ENCODE measurements at places on chromosomes 12 and 14.

DNA sequence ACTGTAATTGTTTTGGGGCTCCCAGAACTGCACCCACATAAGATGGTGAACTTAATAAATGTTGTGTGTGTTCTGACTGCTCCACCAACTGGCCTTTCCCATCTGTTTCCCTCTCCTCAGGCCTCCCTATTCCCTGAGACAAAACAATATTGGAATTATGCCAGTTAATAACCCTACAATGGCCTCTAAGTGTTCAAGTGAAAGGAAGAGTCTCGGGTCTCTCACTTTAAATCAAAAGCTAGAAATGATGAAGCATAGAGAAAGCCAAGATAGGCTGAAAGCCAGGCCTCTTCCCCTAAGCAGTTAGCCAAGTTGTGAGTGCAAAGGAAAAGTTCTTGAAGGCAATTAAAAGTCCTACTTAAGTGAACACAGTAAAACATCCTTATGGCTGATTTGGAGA is 13.4 kb downstream of the ACOT6 start:
- DNase-seq = no peak

GRCh38 chr12:49869816-49870500 is 27.1 kb upstream of the BCDIN3D start:
- DNase-seq = no peak

GRCh38 chr12:111126331-111126730 is 206.0 kb upstream of the MYL2 start:
- DNase-seq = no peak

- no peak for DNase-seq
Observed at GRCh38 chr12:9732921-9733461, at the start of gene CLECL1. Gene CLECL1, minus strand, starts transcription at chr12:9733097.

DNA sequence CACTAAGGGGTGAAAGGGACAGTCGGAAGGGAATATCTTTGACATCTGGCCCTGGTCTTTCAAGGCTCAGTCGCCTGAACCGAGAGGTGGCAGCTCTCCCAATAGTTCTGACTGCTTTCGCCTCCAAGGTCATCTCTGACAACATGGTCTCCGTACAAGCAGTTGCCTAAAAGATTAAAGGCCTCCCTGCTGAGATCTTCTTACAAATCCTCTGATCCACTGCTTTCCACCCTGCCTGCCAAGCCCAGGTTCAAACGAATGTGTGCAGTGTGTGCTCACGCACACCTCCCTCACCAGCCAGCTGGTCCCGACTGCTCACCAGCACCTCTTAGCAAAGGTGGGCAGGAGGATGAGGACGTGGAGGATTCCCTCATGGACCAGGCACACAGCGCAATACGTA is 10.4 kb downstream of the B4GALNT3 start:
- DNase-seq = no peak

- DNase-seq = no peak
Observed at GRCh38 chr14:55500219-55500701, 59.8 kb upstream of the TBPL2 start.

GRCh38 chr12:48030173-48030650 is 25.9 kb upstream of the COL2A1 start:
- no peak for DNase-seq

DNA sequence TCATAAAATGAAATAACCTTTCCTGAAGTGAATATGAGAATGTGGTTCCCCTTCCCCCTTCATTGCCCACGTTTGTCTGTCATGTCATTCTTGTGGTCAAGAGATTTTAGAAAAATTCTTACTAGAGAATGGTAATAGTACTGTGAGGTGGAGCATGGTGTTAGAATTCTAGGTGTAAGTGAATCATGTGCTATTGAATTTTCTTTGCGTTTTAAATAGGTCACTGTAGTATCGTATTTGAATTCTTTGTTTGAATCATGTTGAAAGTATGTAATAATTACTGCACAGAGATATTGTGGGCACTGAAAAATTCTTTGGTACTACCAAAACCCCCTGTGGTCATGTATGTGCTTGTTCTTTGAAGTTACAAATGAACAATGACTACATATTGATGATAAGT is 49.9 kb downstream of the FUT8 start:
- no peak for DNase-seq

- no peak for DNase-seq
Observed at GRCh38 chr14:73741876-73742519, 27.8 kb upstream of the PNMA1 start.

DNA sequence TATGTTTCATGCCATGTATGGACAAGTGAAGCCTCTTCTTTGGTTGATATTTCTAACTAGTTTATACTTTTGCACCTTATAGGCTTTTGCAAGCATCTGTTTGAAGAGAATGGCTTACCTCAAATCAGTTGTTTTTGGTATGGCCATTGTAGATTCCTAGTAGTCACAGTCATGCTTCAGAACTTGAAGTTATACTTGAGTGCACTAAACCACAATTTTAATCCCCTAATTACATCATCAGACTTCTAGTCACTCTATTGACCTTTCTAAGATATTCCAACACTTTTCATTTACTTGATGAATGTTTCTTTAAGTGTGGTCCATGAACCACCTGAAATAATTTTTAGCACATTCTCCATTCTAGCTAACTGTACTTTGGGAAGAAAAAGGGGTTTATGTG is 18.6 kb upstream of the KLRB1 start:
- no peak for DNase-seq

DNA sequence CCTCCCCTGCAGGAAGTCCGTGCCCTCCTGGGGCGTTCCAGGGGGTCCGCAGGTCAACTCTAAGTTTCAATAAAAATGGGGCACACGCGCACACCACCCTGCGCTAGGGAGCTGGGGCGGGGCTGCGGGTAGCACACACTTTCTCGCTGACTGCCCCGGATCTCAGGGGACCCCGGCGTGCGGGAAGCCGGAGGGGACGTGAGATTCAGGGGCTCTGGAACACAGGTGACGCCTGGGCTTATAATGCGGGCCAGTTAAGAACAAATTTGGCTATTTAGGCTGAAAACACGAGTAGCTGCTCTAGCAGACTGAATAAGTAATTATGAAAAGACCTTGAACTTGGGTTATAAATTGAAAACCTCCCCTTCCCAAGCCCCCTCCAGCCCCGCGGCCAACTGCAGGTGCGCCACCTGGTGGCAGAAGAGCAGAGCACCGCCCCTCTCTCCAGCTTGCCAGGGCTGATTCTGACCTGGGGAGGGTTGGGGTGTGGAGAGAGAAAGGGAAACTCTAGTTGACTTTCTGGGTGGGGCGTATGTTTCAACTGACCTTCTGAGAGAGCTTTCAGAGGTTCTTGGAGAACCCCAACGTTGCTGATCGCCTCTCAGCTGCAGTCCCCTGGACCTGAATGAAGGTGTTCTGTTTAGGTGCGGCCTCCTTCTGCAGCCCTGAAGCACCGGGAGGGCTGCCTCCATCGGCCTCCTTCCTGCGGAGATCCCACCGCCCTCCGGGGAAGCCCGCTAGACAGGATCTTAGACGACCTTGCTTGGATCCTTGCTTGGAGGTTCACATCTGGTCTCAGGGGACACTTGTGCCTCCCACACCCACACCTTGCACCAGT is 118.4 kb upstream of the EVL start:
- peak; percentile 29 for DNase-seq

DNA sequence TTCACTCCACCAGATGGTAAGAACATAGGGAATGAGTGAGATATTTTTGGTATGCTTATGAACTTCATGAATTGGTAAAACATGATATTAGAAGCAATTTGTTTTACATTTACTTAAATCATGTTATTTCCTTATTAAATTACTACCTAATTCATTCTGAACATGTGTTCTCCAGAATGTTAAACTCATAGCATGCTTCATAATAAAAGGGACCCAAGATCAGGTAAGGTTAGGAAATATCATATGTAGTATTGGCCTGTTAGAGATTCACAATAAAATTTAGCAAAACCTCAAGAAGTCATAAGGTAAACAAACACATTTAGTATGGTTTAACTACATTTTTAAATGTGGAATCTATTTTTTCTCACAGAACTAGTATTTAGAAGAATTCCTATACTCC is 28.2 kb downstream of the PTPRQ start:
- DNase-seq = no peak

- DNase-seq = no peak
Observed at GRCh38 chr12:102172436-102172835, 25.2 kb downstream of the PMCH start.

GRCh38 chr12:229441-230191 is 15.7 kb upstream of the SLC6A12 start:
- DNase-seq = no peak

All from stimulated activated CD8-positive, alpha-beta memory T cell treated with anti-CD3 and anti-CD28 coated beads, Interleukin-4, amount 100 ng/mL, for 4 hours (primary cell).